Aorta (tissue), 5 donors: ENCODE measurements at places on chromosomes 16 and 17. TPM values are rescaled to one million over a fixed set of nuclear protein-coding genes. Genes with fewer than 3 reads are reported as not detected.

KRTAP9-8 gene
- not detected for polyA plus RNA-seq

RHBDL1 gene
- 1.5 TPM for polyA plus RNA-seq

SLC5A10 gene
- not detected for polyA plus RNA-seq

C17orf107 gene
- polyA plus RNA-seq = 1.1 TPM

SULT1A4 gene
- polyA plus RNA-seq = 9.5 TPM

UNC45B gene
- polyA plus RNA-seq = not detected

ANKRD40CL gene
- 23.0 TPM for polyA plus RNA-seq

CNGB1 gene
- polyA plus RNA-seq = not detected

CCL17 gene
- polyA plus RNA-seq = not detected

KRTAP4-4 gene
- polyA plus RNA-seq = not detected

GDPD1 gene
- polyA plus RNA-seq = 0.51 TPM

KRT40 gene
- polyA plus RNA-seq = not detected

PRSS8 gene
- 11.9 TPM for polyA plus RNA-seq

RHBDF2 gene
- polyA plus RNA-seq = 11.0 TPM

HCRT gene
- polyA plus RNA-seq = not detected

RNF112 gene
- 7.5 TPM for polyA plus RNA-seq

KIFC3 gene
- polyA plus RNA-seq = 27.4 TPM

CDYL2 gene
- polyA plus RNA-seq = 0.46 TPM

ST3GAL2 gene
- polyA plus RNA-seq = 4.1 TPM

FAM171A2 gene
- polyA plus RNA-seq = 0.05 TPM

FHOD1 gene
- polyA plus RNA-seq = 41.3 TPM

KLHL11 gene
- 1.0 TPM for polyA plus RNA-seq

GPT2 gene
- 2.3 TPM for polyA plus RNA-seq

SUMO2 gene
- 113 TPM for polyA plus RNA-seq

CMTM4 gene
- 10.4 TPM for polyA plus RNA-seq

TNS4 gene
- not detected for polyA plus RNA-seq
